ENCODE measurements at places on chromosomes 3 and 15. TPM values are rescaled to one million over a fixed set of nuclear protein-coding genes. Genes with fewer than 3 reads are reported as not detected.

- no peak for DNase-seq
These were observed 6.9 kb downstream of the MUC20 start for GRCh38 chr3:195727606-195728195.

- no peak for DNase-seq
These were observed 47.4 kb upstream of the VGLL4 start for GRCh38 chr3:11690863-11691766.

Gene UACA
- polyA plus RNA-seq = 1.6 TPM

DNA sequence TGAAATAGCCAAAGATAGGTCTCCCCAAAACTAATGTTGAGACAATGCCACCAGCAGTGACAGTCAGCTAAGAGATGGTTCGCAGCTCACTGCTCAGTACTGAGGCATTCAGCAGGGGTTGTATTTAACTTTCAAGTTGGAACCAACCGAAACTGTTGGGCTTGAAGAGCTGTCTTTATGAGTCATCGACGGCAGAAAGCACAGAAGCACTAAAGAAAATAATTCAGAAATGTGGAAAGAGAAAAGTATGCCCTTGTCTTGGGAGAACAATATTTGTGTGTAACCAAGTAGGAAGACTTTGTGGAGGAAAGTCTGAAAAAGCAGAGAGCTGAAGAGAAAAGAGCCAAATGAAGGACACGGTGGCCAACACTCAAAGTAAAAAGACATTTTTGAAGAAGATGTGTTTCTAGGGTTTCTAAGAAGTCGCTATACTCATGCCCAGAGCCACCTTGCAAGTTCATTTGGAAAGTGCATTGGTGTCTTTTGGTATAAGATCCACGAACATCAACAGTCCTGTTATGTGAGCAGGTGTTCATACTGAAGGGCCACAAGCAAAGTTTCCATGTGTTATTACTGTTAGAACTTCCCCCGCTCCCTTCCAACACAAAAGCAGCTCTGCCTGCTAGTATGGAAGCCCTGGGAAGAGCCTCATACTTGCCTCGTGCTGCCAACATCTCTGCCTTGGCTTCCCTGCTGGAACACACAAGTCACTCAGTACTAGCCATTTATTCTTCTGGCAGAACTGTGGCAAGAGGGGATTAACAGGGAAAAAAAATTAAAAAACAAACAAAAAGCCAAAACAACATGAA lies 4.1 kb upstream of the RARB start:
- no peak for DNase-seq

DNA sequence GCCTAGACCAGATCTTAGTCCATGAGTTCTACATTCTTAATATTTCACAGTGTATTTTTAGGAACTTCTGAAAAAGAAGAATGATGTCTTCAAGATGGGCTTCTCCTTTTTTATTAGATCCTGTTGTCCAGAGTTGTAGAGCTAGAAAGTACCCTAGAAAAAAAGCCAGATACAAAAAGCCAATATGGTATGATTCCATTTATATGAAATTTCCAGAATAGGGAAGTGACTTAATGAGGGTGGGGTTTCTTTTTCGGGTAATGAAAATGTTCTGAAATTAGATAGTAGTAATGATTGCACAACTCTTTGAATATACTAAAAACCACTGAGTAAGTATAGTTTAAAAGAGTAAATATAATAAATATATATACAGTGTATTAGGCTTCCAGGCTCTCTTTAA lies 116.9 kb downstream of the NFKBIZ start:
- DNase-seq = no peak

DNA sequence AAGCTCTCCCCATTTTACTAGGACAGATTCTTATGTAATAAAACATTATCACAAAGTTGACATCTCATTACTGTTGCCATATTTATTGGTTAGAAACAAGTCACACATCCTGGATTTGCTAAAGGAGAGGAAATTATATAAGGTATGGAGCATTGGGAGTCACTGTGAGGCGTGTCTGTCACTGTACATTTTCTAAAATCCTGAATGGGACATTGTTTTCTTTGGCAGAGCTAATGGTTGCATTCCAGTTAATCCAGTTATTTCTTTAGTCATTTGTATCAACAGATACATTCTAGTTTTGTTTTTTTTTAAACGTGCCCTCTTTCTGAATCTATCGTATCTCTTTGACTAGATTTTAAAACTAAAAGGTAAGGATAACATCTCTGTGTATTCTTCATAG lies 70.2 kb upstream of the MITF start:
- DNase-seq = no peak

Gene CPN2
- not detected for polyA plus RNA-seq

All from B cell (primary cell).